SHP77 treated with DMSO at 0.1 percent for 48 hours (cell line): ENCODE measurements at places on chromosomes 16 and 17.

GRCh38 chr17:49646391-49647255 is 31.3 kb downstream of the SPOP start:
- no peak for DNase-seq

GRCh38 chr17:17815436-17816200 is 21.2 kb downstream of the SREBF1 start:
- no peak for DNase-seq

GRCh38 chr16:85089525-85089924 is 22.7 kb downstream of the CIBAR2 start:
- DNase-seq, result no peak

DNA sequence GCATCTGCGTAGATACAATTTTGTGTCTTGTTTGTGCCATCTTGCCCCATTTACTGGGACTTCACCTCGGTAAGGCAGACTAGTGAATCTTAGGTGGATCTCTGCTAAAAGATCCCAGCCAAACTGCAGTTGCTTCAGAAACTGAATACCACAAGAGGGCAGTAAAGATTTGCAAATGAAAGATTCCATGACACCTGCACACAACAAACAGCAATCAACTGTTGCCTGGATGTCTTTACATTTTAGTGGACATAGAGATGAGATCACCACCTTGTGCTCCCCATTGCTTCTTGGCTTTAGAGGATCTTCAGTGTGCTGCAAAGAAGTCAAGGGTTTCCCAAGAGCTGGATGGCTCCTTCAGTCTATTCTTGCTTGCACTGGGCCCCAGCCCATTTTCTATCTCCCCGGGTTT is 119.2 kb upstream of the CACNG5 start:
- peak; percentile 75 for DNase-seq

- no peak for DNase-seq
Measured at GRCh38 chr17:82967268-82968032, 112.0 kb upstream of the METRNL start.

- DNase-seq, result peak; percentile 66
Measured at GRCh38 chr17:77208217-77208808, 67.5 kb downstream of the SEC14L1 start.

GRCh38 chr16:84239909-84240308 is at the start of gene KCNG4:
TSS of gene KCNG4 (minus strand) at chr16:84240012. CDS start at chr16:84237485, 2,527 bp downstream.
- DNase-seq, result no peak

GRCh38 chr16:78897299-78897698 is 703.2 kb downstream of the MAF start:
- no peak for DNase-seq

- peak; percentile 37 for DNase-seq
Measured at GRCh38 chr17:72587773-72588511, 467.1 kb downstream of the SOX9 start.

DNA sequence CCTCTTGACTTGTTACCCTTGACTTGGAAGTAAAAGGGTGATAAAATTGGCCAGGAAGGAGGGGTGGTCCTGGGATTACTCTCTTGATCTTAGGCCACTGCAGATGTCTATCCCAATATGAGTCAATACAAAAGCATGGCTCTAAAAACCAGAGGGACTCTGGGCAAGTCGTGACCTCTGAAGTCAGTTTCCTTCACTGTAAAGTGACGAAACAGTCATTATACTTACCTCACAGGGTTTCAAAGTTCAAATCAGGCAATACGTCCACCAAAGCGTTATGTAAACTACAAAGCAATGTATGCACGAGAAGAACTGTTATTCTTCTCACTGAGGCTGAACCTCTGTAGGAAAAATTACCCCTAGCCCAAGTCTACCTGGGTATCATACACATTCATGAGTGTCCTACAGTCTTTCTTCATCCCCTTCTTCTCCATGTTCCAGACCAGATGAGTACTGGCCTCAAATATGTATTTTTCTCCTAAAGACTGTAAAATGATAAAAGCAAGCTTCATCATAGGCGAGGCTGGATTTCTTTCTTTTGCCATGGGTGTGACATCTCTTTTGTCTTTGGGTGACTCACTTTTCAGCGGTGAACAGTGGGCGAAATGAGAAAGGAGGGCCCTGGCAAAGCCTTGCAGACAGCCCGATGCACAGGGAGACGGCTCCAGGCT is 34.5 kb upstream of the CLEC18B start:
- no peak for DNase-seq

GRCh38 chr17:64625541-64625940 is 36.6 kb downstream of the SMURF2 start:
- DNase-seq, result no peak

- DNase-seq, result no peak
Measured at GRCh38 chr17:49468811-49469385, 26.2 kb upstream of the NGFR start.
